GM04503 (cell line): ENCODE measurements at places on chromosomes 1 and 21.

DNA sequence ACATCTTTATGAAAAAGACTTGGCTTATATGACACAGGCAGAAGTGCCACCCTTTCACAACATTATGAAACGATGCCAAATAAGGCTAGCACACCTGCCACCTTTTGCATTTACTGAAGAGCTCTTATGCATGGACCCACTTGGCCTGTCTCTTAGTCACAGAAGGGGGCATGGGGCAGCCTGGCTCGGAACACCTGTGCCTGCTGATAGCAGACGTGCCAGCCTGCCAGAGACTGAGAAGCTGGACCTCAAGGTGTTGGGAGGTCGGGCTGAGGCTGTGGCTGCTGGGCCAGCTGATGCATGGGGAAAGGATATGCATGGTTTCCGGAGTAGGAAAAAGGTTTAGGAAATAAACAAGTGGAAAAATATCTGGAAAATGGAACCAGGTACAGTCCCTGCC, 21.5 kb downstream of the RCAN1 start:
- no peak for DNase-seq

GRCh38 chr21:41942457-41942856, 11.4 kb downstream of the C2CD2 start:
- no peak for DNase-seq

- no peak for DNase-seq
Measured at GRCh38 chr1:93578433-93578830, 103.2 kb downstream of the BCAR3 start.

DNA sequence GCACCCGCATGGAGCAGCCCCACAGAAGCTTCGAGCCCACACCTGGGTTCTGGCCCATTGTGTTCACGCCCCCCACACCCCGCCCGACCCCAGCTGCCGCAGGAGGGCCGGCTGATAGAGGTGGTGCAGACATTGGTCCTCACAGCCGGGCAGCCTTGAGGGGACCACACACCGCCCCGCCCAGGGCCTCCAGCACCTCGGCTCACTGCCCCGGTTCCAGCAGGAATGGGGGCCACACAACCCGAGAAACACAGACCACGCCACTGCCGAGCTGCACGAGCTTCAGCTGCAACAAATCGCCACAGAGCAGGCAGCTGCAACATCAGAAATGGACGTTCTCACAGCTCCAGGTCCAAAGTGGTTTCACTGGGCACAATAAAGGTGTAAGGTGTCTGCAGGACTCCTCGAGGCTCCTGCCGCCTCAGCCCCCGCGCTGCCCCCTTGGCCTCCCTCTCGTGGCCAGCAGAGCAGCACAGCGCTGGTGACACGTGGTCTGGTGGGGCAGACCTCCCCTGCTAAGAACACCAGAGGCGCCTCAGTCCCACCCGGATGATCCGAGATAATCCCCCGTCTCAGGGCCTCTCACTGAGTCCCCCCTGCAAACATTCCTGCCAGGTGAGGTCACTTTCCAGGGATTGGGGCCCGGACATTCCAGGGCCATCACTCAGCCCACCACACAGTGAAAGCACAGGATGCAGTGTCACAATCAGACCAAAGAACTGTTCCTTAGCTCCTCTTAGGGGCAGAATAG, 62.3 kb upstream of the ADARB1 start:
- DNase-seq, result peak; percentile 67

DNA sequence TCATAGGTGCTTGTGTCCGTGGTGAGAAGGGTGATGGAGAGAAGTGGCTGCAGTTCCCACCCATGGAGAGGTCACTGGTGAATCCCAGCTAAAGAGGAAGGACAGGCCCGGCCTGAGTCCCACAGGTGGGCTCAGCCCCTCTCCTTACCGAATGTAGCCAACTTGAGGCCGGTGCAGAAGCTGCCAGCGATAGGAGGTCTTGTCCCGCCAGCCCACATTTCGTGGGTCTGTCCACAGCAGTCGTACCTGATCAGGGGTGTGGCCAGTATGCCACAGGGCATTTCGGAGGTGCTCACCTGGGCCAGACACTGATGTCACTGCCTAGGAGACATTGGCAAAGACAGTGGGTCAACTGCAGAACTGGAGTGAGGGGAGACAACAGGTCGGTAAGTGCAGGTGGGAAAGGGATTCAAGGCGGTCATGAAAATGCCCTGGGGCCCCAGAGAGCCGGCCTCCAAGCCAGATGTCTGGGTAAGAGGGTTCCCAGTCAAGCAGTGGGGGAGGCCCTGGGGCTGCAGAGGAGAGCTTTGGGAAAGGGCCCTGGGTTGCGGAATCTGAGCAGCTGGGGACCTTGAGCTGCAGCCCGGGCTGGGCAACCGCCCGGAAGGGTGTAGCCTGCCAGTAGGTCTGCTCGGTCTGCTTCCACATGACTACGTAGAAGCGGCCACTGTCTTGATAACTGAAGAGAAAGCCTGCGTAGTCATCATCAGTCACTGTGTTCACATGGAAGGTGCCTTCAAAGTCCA, 10.6 kb downstream of the THBS3 start:
- no peak for DNase-seq

GRCh38 chr1:100810360-100810759, 84.3 kb downstream of the EXTL2 start:
- DNase-seq, result no peak

- DNase-seq, result no peak
Measured at GRCh38 chr1:19738076-19738475, 61.6 kb downstream of the TMCO4 start.

- no peak for DNase-seq
Measured at GRCh38 chr1:238088560-238089290, 198.0 kb upstream of the ZP4 start.

- DNase-seq, result no peak
Measured at GRCh38 chr1:178397678-178398077, 99.1 kb downstream of the CLEC20A start.

DNA sequence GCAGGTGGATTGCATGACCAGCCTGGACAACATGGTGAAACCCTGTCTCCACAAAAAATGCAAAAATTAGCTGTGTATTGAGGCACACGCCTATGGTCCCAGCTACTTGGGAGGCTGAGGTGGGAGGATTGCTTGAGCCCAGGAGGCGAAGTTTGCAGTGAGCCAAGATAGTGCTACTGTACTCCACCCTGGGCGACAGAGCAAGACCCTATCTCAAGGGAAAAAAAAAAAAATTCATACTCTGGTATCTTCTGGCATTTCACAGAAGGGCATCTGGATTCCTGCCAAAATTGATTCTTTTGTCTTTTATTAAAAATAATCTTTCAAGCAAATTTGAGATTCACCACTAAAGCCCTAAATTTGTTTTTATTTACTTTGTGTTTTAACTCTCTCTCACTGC, 19.2 kb downstream of the CLIC4 start:
- no peak for DNase-seq

GRCh38 chr1:37031429-37031828, 2.9 kb downstream of the GRIK3 start:
- no peak for DNase-seq

GRCh38 chr1:174996476-174996875, 3.3 kb upstream of the CACYBP start:
- no peak for DNase-seq

DNA sequence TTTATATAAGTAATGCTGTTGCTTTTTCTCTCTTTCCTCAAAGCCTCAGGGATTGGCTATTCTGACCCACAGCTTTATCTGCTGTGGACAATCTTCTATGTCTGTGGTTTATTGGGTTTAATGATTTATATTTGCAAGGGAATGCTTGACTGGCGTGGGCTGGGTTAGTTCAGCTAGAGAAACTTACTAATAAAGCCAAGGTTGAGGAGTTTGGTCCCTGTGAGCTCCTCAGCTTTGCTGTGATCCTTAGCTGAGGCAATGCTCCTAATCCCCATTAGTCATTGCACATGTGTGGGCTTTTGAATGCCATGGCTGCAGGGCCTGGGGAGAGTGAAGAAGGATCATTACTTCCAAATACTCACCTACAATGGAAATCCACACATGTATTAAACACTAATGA, 179.3 kb downstream of the ZNF326 start:
- DNase-seq, result no peak

DNA sequence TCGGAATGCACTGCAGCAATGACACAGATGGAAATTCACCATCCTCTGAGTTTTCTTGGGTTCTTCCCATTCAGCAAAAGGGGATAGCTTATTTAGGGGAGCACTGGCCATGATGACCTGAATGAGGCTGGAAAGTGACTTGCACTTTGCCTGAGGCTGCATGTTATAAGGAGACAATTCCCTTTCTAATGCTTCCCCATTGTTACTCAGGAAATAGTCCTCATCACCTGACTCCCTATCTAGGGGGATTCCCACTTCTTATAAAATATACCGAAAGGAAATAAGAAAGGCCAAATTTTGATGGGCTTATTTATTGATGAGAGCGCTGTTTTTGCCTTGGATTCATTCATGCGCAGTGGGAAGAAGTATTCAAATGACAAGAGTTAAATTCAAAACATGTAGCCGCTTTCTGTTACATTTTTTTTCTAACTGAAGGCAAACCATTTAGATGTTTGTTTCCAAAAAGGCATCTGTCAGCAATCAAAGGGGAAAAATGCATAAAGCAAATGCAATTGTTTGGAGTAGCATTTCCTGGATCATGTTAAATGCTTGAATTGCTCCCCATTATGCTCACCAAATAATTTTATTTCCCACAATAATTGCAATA, 220.3 kb upstream of the NFIA start:
- DNase-seq, result no peak

DNA sequence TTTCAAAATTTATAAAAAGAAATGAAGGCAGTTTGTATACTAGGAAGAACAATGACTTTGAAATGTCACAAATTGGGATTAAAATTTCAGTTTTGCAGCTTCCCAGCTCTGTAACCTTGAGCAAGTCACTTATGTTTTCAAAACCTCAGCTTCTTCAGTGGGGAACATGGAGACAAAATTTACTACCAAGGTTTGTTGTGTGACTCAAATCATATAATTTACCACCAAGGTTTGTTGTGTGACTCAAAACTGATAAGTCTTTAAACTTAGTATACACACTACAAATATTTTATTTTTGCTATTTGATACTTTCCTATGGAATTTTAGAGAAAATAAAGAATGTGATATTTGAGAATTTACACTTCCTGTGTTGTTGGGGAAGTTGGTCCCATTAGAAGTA, 219.9 kb downstream of the KCTD3 start:
- no peak for DNase-seq

- no peak for DNase-seq
Measured at GRCh38 chr1:85504417-85504816, 39.5 kb upstream of the DDAH1 start.

GRCh38 chr1:71666609-71667008, 585.8 kb upstream of the ZRANB2 start:
- no peak for DNase-seq

- DNase-seq, result no peak
Measured at GRCh38 chr1:151920149-151920548, 10.8 kb upstream of the THEM4 start.

DNA sequence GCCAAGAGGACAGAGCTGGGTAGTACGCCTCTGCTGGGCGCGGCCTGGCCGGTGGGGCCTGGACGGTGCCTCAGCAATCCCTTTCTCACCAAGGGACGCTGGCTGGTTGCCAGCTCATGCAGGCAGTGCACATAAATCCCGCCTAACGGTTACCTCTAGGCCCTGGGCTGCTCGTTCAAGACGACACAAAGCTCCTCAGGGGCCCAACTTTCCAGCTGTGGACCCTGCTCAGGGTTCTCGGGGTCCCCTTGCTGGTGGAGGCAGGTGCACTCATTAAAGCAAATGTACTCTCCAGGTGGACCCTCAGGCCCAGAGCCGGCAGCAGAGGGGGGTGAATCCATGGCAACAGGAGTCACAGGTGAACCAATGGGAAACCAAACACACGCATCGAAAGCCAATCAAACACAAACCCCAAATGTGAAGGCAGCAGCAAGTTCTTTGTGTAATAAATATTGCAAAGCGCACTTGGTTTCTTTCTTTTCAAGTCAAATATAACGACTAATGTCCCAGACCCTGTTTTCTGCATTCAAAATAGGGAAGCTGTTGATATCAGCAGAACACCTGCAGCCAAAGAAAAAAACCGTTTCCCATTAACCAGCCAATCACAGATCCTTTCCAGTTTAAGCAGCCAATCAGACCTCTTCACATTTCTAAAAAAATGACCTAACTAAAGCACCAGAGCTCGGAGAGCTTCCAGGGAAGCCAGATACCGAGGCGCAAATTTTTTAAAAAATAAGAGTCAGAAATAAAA, 26.1 kb upstream of the CLSTN1 start:
- DNase-seq, result no peak

GRCh38 chr21:15015622-15016471, 49.0 kb downstream of the NRIP1 start:
- DNase-seq, result peak; percentile 93

- DNase-seq, result peak; percentile 92
Measured at GRCh38 chr1:59061876-59062275, 235.0 kb upstream of the FGGY start.

- no peak for DNase-seq
Measured at GRCh38 chr21:44726826-44727225, 15.5 kb upstream of the TSPEAR start.

- no peak for DNase-seq
Measured at GRCh38 chr1:171877701-171878100, 36.4 kb downstream of the DNM3 start.

DNA sequence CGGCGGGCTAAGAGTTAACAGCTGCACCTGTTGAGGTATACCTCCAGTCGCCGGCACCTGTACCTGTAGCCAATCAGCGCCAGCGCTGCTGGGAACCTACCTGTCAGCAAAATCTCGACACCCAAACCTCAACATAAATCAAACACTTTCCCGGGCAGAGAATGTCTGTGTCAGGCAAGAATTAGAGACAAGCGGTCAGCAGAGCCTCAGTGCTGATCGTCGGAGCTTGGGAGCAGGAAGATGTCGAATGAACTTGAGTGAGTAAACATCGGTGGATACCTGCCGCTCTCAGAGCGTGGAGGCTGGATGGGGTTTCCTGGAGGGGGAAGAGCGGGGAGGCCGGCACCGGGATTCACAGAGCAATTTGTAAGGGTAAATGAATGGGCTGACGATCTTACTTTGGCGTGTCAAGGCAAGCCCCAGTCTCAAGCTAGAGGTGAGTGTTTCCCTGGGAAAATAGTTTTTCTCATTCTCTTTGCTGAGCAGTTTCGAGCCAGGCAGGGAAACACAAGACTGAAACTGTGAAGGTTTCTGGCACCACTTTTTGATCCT, at the start of gene GRHL3:
GRHL3 (plus strand) TSS at position 46 of the 552 bp plus-strand sequence; CDS start at position 241, 195 bp downstream.
- no peak for DNase-seq

DNA sequence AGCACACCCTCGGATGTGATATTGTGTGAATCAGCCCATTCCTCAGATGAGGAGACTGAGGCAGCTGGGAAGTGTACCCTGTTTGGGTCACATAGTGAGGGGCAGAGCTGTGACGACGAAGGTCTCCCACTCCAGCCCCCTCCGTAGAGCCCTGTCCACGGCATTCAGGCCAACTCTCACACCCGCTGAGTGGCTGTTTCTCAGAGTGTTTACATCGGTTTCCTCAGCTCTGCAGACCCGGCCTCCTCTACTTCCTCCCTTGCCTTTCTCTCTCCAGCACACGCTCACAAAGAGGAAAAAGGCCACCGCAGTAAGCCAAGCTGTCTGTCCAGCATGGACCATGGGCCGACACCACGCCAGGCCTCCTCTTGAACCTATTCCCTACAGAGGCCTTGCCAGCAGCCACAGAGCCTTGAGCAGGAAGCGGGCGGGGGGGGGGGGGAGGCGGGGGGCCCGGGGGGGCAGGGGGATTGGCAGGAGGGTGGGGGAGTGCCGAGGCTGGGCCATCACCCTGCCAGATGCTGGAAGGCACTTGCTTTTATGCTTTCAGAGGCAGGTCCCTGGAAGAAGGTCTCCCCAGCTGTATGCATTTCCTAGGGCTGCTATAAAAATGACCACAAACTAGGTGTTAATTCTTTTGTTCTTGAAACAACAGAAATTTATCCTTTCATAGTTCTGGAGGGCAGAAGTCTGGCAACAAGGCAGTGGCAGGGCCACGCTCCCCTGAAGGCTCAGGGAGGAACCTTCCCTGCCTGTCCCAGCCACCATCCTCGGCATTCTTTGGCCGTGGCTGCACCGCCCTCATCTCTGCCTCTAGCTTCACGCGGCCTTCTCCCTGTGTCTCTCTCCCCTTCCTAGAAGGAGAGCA, 178.4 kb downstream of the PSMG1 start:
- no peak for DNase-seq
